Mammary microvascular endothelial cell (primary cell): ENCODE measurements at places on chromosomes 3 and 15. TPM values are rescaled to one million over a fixed set of nuclear protein-coding genes. Genes with fewer than 3 reads are reported as not detected.

The CYP19A1 gene
- total RNA-seq = not detected in 2 replicates

The NR2E3 gene
- total RNA-seq = 0.13 TPM in 1 of 2 replicates, not detected in the other

The C2CD4A gene
- total RNA-seq = 0.15 TPM in 1 of 2 replicates, not detected in the other

The ATP10A gene
- total RNA-seq = not detected in 2 replicates

The FETUB gene
- not detected in 2 replicates for total RNA-seq

The TRIM42 gene
- not detected in 2 replicates for total RNA-seq

The CNTN6 gene
- total RNA-seq = not detected in 2 replicates

The MESP1 gene
- 0.34 and 1.1 TPM in 2 replicates for total RNA-seq

The HRG gene
- not detected in 2 replicates for total RNA-seq
